Left colon (tissue), 2 donors: ENCODE measurements at places on chromosomes 16 and 17.

GRCh38 chr16:49590166-49590871 lies 216.7 kb downstream of the C16orf78 start:
- DNase-seq, result no peak

GRCh38 chr17:28950017-28950751 lies 1.1 kb downstream of the PHF12 start:
- peak; percentile 67 for DNase-seq

- peak; percentile 74 for DNase-seq
Observed at GRCh38 chr17:32142857-32143526, 690 bp downstream of the RHOT1 start.

GRCh38 chr16:50517450-50518252 lies 30.5 kb upstream of the NKD1 start:
- no peak for DNase-seq

DNA sequence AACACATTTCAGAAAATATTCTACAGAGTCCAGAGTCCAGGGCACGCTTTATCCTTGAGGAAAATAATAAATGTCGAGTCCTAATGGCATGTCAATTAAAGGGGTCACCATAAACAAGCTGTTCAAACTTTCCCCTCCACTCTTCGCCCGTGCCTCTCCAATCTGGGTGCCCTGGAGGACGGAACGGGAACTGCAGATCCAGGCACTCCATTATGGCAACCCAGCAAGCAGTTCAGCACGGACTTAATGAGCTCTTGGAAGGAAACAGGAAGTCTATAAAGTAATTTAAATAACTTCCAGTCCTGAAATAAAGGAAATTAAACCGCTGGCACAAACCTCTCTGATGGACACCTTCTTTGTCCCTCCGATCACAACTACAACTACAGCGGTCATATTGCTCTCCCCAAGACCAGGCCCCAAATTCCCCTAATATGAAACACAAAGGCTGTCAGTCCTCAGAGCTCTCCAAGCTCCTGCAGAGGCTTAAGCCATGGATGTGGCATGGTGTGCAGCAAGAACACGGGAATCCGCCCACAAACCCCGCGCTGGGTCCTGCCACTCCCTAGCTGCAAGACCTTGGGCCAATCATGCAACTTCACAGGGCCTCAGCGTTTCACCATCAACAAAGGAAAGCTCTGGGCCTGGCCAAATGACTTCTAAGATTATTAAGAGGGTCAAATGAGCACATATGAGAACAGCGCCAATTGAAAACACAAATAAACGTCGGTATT lies 52.6 kb downstream of the ZFHX3 start:
- DNase-seq, result no peak

- peak; percentile 82 for DNase-seq
Observed at GRCh38 chr17:44222112-44222869, 2.8 kb upstream of the UBTF start.
